ENCODE measurements at places on chromosomes 11 and 22.

GRCh38 chr11:115215694-115216617 is 288.3 kb downstream of the CADM1 start:
- DNase-seq, result no peak

GRCh38 chr11:70528794-70529580 is 130.7 kb downstream of the CTTN start:
- DNase-seq, result no peak

DNA sequence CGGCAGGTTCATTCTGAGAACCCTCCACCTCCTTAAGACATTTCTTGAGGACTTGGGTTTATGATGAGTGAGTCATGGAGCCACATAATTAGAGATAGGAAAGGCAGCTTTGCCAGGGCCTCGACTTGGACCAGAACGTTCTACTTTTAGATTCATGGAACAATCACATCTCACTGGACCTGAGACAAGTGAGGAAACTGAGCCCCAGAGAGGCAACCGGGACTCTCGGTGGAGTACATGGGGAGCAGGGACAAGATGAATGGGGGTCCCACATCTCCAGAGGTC is 59.5 kb downstream of the LINC01488 start:
- no peak for DNase-seq

GRCh38 chr11:123815122-123815521 is 9.0 kb upstream of the OR6M1 start:
- DNase-seq, result no peak

DNA sequence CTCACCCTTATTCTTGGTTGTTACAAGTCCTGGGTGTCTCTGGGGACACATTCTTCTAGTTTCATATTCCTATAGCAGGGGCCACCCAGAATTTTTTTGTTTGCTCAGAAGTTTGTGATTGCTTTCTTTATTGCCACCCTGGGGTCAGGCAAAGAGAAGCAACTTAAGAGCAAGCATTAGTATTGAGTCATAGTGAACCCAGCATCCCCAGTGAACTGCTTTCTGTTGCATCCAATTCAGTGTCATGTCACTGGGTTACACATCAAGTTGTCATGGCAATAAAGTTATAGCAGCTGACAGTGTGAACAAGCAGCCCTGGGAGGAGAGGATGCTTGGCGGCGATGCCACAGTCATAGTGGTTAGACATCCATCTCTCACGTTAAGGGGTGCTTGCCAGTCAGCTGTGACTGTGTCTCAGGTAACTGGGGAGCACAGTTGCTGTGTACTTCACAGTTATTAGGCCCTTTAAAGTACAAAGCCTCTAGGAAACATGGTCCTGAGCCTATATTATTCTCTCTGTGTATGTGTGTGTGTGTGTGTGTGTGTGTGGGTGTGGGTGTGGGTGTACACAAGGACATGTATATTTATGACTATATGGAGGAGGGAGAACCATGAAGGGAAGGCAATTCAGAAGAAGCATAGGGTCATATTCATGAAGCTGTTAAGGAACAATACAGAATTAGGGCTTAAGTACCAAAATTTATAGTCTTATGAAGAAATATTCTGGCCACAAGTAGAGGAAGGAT is 52.5 kb downstream of the TRIM44 start:
- DNase-seq, result no peak

DNA sequence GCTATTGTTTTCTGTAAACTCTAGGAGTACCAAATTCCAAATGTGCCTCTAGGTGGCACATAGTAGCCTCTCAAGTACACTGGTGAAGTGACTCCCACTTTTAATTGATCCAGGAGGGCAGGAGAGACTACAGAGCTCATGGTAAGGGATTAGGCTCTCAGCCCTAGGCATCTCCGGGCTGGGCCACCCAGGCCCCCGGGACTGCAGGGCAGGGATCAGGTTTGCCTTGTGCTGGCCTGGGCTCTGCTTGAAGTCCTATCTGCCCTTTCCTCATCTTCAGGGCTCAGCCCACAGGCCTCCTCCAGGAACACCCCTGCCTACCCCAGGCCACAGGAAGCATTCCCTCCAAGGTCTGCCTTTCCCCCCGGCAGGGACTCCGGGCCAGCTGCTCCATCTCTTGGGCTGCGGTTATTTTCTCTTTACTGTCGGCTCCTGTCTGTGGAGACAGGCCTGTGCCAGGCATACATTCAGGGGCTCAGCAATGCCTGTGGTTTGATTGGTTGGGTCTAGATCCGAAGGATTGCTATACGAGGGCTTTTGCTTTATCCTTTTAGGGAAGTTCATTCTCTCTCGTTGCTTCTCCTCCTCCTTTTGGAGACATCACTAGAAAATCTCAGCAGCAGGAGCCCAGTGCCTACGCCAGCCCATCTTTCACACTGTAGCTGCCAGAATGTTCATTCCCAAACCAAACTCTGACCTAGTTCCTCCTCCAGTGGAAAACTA is 32.8 kb downstream of the PARVA start:
- DNase-seq, result peak; percentile 14

DNA sequence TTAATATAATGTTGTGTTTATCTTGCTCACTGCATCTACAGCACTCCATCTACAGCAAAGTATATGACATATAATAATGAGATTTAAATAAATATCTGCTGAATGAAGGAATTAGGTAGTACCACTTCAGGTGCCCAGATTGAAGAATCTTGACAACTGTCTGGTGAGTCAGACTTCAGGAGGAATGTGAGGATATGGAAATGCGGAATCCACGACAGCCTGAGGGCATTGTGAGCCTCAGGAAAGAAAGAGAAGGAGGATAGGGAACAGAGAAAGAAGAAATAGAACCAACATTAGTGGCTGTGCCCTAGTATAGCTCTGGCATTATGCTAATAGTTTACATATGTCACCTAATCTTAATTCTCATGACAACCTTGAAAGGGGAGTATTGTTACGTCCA is 304.4 kb downstream of the AASDHPPT start:
- DNase-seq, result no peak

- DNase-seq, result no peak
These were observed 19.9 kb downstream of the IGHMBP2 start for GRCh38 chr11:68923614-68924013.

GRCh38 chr11:30741039-30741550 is 154.9 kb upstream of the MPPED2 start:
- no peak for DNase-seq

- no peak for DNase-seq
These were observed 30.4 kb downstream of the BID start for GRCh38 chr22:17743661-17744411.

DNA sequence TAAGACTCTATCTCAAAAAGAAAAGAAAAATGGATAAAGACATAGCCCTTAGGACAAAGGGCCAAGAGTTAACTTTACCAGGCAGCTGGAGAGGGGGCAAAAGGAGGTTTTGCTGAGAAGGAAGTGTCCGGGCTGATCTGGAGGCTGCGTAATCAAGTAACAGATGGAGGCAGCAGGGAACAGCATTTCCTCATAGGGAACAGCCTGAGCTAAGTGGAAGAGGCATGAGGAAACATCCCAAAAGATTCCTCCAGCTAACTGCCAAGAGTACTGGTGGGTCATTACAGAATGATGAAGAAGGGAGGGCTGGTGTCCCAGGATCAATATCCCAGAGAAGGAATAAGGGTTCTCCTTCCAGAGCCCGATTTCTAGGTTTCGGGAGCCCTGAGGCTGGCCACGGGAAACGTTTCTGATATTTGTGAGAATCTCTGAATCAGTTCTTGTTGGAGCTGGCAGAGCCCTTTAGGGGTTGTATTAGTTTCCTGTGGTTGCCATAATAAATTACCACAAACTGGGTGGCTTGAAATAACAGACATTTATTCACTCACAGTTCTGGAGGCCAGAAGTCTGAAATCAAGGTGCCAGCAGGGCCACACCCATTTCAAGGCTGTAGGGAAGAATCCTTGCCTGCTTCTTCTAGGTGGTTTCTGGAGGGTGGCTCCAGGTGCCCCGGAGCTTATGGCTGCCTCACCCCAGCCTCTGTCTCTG is 21.2 kb downstream of the LIF start:
- DNase-seq, result no peak

- DNase-seq, result peak; percentile 57
These were observed 81.6 kb downstream of the CCDC81 start for GRCh38 chr11:86456075-86456939.

DNA sequence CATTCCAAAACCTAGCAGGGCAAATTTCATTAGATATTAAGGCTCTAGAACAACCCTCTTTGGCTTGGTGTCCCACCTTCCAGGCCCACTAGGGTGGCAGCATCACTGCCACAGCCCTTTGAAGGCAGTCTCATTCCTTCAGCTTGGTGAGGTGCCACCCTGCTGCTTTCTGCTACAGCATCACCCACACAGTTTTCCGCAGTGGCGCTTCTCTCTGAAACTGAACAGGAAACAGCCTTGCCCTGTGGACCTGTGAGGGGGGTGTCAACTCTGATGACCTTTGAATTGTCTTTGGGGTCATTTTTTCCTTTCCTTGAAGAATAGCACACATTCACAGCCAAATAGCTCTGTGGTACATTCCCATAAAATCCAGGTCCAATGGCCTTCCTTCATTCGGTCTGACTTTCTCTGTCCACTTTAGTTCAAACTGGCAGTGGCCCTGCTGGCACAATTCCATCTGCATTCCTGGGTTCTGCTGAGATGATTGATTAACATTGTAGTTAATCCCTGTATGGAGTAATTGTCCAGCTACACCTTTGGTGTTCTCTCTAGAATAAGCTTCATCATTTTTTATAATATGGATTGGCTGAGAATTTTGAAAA is 251.9 kb upstream of the FAT3 start:
- DNase-seq, result no peak

- DNase-seq, result no peak
These were observed 87.7 kb downstream of the PDE2A start for GRCh38 chr11:72586321-72587090.

DNA sequence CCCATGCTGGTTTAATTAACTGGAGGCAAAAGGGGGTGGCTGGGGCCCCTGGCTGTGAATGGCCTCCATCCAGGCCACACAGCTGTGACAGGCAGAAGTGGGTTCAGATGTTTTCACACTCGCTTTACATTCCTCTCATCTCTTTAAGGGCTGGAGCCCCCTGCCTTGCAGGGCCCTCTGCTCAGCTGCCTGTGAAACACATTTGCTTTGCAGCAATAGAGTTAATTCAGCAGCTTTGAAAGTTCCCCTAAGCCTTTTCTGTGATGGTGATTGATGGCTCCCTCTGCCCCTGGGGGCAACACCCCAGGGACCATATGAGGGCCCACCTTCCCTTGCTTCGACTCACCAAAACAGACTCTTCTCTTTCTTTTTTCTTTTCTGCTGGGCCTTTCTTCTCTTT is 139.3 kb downstream of the FEZ1 start:
- no peak for DNase-seq

- no peak for DNase-seq
These were observed 82.1 kb downstream of the CECR2 start for GRCh38 chr22:17451316-17451715.

GRCh38 chr11:46294365-46295309 is 17.2 kb downstream of the CREB3L1 start:
- DNase-seq, result no peak

DNA sequence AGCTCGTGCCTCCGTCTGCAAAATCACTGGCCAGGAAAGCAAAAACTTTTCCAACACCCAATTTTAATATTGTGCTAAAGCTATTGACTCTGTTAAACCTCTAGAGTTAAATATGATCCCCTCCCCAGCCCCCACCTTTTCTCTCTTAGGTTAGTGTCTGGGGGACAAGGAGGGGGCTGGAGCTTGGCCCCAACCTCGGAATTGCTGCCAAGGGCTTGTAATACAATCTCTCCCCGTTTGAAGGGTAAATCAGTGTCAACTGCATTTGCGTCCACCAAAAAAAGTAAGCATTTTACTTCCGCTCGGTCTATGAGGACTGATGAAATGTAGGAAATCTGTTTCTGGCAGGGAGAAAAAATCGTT is at the start of gene GAS2:
TSS of gene GAS2 (plus strand) at position 287 of the 363 bp plus-strand sequence. CDS start 8,259 bp downstream, outside the sequence.
- no peak for DNase-seq

GRCh38 chr11:59158206-59159068 is 13.5 kb upstream of the DTX4 start:
- peak; percentile 50 for DNase-seq

GRCh38 chr11:122628810-122629555 is 26.5 kb upstream of the UBASH3B start:
- peak; percentile 32 for DNase-seq

DNA sequence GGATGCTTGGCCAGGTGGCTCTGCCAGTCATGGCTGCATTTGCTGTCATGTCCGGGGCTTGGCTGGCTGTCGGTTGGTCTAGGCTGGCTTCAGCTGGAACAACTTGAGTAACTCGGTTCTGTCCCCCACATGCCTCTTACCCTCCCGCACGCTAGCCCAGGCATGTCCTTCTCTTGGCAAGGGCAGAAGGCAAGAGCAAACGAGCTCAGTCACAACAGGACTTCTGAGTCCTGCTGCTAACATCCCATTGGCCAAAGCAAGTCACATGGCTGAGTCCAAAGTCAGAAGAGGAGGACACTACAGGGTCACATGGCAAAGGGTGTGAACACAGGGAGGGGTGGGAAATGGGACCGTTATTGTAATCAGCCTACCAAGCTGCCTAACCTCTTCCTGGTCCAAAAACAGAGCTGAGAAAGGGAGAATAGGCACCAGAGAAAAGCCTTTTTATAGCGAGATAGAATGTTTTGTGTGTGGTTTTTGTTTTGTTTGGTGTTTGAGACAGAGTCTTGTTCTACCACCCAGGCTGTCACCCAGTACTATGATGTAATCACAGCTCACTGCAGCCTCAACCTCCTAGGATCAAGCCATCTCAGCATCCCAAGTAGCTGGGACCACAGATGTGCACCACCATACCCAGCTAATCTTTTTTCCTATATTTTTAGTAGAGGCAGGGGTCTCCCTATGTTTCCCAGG is 81.9 kb downstream of the MN1 start:
- peak; percentile 4 for DNase-seq

DNA sequence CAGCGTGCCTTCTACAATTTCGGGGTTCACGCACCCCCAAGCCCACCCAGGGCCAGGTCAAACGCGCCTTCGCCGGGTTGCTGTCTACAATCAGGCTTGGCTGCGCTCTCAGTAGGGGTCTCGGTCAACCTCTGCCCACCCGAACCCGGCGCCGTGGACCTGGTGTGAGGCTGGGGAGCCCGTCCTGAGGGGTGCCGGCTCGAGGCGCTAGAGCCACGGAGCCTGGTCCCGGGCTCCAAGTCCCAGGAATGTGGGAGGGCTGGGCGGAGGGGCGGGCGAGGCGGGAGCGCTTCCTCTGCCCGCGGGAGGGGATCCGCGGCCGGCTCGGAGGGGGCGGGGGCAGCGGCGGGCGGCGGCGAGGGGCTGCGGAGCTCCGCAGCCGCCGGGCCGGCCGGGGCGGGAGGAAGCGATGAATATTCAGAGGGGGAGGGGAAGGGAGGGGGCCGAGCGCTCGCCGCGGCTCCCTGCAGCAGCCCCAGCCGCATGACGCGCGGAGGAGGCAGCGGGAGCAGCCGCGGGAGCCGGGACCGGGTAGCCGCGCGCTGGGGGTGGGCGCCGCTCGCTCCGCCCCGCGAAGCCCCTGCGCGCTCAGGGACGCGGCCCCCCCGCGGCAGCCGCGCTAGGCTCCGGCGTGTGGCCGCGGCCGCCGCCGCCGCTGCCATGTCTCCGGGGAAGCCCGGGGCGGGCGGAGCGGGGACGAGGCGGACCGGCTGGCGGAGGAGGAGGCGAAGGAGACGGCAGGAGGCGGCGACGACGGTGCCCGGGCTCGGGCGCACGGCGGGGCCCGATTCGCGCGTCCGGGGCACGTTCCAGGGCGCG is at the start of gene PTPRJ:
TSS of gene PTPRJ (plus strand) at position 472 of the 819 bp plus-strand sequence. CDS start 354 bp downstream, outside the sequence.
- DNase-seq, result no peak

GRCh38 chr22:35678836-35679235 is 30.6 kb downstream of the APOL6 start:
- DNase-seq, result no peak

Data from NCI-H1694 treated with DMSO at 0.1 percent for 48 hours (cell line).